Activated CD8-positive, alpha-beta memory T cell treated with anti-CD3 and anti-CD28 coated beads for 24 hours (primary cell): ENCODE measurements at places on chromosomes 7 and 10.

DNA sequence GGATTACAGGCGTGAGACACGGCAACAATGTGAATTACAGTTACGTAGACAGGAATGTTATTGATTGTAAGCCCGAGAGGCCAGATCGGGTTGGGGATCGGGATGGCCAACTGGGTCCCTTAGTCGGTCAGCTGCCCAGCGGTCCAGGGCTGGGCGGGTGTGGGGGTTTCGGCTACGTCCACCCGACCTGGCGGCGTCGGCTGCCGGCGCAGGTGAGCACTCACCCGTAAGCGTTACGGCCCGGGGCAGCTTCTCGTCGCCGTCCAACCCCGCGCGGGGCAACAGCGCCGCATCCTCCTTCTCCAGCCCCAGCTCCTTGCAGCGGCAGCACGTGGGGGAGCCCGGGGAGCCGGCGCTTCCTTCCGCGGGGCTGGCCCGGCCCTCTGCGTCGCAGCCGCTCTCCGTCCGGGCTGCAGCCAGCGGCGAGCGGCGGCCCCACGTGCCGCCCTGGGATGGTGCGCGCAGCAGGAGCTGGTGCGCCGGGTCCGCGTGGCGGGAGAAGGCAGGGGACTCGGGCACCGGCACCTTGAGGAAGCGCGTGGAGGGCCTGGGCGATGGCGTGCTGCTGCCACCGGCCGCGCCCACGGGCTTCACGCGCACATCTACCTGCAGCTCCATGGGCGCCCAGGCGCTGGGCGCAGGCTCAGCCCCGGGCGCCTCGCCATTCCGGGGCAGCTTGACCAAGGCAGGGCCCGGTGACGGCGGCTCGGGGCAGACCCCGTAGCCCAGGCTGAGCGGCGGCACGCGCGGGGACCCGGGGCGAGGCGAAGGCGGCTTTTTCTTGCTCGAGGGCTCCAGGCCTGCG lies 609 bp downstream of the KLRG2 start:
- DNase-seq, result peak; percentile 56

DNA sequence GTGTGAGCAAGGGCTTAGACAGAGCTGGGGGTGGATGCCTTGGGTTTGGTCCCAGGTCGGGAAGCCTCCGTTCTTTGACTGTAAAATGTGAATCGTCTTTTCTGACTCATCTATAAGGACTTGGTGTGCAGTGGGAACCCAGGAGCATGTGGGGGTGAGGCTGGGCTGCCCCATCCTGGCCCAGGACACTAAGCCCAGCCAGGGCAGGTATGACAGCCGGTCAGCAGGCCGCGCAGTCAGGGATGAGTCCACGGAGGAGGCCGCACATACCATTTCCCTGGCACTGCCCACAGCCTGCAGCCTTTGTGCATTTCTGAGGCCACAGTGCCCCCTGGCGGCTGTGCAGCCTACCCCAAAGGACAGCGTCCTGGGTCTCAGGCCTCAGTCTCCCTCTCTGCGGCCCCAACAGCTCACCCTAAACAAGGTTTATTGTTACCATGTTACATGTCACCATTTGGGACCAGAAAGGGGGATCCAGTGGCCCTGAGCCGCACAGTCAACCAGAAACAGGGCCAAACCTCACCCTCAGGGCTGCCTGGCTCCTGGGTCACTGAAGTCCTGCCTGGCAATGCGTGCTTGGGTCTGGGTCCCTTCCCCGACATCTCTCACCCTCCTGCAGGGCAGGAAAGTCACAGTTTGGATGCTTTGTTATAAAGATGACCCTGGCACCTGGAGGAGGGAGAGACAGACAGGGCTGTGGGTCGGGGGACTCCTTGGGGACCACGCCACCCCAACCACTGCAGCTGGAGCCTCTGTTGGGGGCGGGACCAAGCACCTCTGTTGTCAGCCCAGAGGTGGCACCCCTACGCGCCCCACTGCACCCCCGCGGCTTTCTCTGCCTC lies 14.4 kb upstream of the SH2B2 start:
- peak; percentile 92 for DNase-seq

- no peak for DNase-seq
These were observed 1.7 kb downstream of the NXPH1 start for GRCh38 chr7:8435095-8435494.

GRCh38 chr10:97138174-97138573 lies 47.6 kb downstream of the SLIT1 start:
- no peak for DNase-seq

- no peak for DNase-seq
These were observed 22.9 kb upstream of the CAMK2B start for GRCh38 chr7:44348300-44348699.
